ENCODE measurements at places on chromosomes 5 and 9.
A peak's percentile ranks its signal among the peaks of the same experiment; 100 is the strongest.

GRCh38 chr5:57695179-57695578 lies 212.6 kb upstream of the ACTBL2 start:
- no peak for DNase-seq

DNA sequence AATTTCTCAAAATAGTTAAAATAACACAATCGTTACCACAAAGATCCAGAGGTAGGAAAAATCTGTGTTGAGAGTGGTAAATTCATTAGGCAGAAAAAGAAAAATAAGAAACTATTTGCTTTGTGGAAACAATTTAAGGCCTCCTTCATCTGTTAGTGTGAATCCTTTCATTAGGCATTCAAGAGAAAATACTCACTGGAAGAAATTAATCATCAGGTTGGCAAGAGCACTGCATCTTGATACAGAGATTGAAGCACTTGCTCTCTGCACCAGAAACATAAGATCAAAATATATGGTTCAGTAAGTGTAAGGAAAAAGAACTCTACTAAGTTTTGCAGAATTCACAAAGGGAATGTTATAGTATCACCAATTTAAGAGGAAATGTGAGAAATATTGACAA lies 44.4 kb downstream of the TTC39B start:
- no peak for DNase-seq

GRCh38 chr9:128643519-128644300 lies 12.9 kb downstream of the DYNC2I2 start:
- no peak for DNase-seq

GRCh38 chr5:9348401-9348996 lies 197.4 kb downstream of the SEMA5A start:
- DNase-seq, result peak; percentile 97

DNA sequence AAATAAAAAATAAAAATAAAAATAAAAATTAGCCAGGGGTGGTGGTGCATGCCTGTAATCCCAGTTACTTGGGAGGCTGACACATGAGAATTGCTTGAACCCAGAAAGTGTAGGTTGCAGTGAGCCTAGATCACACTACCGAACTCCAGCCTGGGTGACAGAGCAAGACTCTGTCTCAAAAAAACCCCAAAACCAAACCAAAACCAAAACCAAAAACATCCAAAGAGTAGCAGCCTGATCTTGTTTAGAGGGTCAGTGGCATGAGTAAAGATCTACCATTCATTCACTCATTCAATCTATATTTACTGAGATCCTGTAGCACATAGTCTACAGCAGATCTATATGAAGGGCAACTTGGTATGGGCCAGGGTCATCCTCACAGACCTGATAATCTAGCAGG lies 202.4 kb downstream of the MAPKAP1 start:
- DNase-seq, result no peak

GRCh38 chr5:121497176-121497575 lies 354.5 kb upstream of the FTMT start:
- peak; percentile 1 for DNase-seq

- peak; percentile 23 for DNase-seq
Observed at GRCh38 chr9:126379661-126380360, 53.2 kb downstream of the MVB12B start.

- no peak for DNase-seq
Observed at GRCh38 chr9:81776834-81777233, 87.5 kb upstream of the TLE1 start.

GRCh38 chr9:127905788-127906191 lies 6.4 kb upstream of the ST6GALNAC6 start:
- no peak for DNase-seq

GRCh38 chr5:114716955-114717354 lies 355.1 kb downstream of the KCNN2 start:
- no peak for DNase-seq

DNA sequence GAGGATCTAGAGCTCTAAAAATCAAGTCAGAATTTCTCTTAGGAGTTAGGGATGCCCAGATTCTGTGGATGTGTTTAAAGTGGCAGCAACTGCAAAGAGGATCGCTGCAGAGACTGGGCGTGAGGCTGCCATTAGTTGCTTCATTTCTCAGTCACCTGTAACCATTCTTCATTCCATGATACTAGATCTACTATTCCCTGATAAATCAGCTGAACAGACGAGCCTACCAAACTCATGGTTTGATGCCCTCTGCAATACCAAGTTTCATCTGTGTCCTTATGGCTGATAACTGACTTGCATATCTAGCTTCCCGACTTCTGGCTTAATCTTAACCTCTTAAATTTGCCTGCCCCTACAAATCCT lies 33.3 kb downstream of the UBE2R2 start:
- DNase-seq, result no peak

DNA sequence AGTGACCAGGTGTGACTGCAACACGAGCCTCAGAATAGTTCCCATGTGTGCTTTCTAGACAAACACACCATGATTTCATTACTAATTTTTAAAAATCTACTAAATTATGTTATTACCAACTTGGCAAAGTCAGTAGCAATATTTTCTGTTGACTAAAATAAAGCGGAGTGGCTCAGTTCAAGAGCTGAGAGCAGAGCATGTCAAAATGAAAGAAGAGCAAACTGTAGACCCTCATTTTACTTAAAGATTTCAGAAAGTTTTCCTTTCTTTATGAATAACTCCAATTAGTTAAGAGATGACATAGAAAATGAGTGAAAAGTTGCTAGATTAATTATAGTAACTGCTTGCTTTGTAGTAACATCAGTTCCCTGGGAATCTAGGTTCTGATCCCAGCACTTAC lies 17.9 kb downstream of the OXCT1 start:
- DNase-seq, result no peak

DNA sequence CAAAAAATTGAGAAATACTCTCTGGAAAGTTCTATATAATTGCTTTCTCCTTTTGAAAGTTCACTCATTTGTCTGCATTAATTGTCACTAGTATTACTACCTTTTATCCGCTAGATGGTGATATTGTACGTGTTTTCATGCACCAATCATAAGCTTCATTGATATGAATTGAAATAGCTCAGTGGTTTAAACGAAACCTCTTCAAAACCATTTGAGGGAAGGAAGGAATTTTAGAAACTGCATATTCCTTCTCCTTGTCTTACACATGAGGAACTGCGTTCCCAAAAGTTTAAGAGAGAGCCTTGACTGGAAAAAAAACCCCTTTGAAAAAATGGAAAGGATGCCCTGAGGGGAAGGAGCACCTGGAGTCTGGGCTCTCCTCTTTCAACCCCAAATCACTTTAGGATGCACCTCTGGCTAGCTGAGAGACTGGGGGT lies 98.6 kb downstream of the YTHDC2 start:
- DNase-seq, result peak; percentile 37

DNA sequence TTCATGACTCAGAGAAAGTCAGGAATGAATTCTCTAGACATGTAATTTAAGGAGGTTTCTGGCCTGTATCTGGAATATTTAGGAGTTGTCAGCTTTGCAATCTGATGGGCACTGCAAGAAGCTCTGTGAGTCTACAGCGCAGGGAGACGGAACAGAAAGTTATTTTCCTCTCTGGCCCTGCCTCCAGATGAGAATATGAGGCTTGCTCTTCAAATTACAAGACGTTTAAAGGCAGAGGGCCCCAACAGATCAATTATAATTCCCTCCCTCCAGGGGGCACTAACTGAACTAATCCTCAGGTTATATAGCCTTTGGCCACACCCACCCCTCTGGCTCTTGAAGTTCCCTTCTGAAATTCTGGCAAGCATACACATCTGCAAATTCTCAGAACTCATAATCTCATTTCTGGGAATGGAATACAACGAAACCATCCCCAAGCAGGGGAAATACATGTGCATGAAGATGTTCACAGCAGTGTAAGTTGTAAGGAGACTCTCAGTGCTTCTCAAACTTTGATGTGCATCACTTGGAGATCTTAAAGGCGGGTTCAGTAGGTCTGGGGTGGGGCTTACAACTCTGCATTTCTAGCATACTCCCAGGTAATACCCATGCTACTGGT lies 307.6 kb downstream of the CWC27 start:
- DNase-seq, result peak; percentile 71

- no peak for DNase-seq
Observed at GRCh38 chr9:123954518-123955280, 24.8 kb upstream of the DENND1A start.

DNA sequence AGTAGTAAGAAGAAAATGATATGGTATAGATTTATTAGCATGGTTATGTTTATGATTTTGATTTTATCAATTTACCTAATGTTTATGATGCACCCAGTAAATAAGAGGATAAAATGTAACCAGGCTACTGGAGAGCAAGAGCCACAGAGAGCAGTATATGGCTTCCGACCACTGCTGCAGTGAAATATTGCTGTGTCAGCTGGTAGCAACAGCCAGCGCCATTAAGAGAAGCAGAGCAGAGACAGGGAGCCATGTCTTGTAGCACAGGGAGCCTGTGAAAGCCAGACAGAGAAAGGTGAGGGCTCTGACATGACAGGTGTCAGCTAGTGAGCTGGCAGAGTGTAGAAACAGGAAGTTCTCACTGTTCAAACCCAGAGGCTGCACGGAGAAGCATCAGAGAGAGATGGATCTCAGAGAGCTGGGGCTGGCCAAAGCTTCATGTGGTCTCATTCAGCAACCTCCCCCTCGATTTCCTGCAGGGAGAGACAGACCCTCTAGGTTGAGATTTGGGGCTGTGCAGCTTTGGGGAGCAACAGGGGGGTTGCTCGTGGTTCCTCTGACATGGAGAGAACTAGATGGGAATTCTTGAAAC lies 202.1 kb downstream of the MED10 start:
- no peak for DNase-seq

DNA sequence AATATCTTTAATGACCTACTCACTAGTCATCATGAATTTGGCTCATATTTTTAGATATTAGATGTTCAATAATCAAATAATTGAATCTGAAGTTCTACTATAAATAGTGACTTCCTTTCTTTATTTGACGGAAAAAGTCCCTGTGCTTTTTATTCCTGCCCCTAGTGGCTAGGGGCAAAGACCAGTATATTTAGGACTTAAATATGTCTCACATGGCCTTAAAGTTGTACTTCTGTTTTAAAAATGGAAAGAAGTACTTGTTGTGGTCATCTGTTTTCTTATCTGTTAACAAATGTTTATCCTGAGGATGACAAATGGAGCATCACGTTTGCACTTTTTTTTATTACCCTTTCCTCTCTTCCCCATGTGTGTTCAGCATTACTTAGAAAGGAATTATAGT lies 89.2 kb upstream of the GRHPR start:
- DNase-seq, result no peak

- no peak for DNase-seq
Observed at GRCh38 chr5:110321117-110321516, 405.4 kb downstream of the TMEM232 start.

DNA sequence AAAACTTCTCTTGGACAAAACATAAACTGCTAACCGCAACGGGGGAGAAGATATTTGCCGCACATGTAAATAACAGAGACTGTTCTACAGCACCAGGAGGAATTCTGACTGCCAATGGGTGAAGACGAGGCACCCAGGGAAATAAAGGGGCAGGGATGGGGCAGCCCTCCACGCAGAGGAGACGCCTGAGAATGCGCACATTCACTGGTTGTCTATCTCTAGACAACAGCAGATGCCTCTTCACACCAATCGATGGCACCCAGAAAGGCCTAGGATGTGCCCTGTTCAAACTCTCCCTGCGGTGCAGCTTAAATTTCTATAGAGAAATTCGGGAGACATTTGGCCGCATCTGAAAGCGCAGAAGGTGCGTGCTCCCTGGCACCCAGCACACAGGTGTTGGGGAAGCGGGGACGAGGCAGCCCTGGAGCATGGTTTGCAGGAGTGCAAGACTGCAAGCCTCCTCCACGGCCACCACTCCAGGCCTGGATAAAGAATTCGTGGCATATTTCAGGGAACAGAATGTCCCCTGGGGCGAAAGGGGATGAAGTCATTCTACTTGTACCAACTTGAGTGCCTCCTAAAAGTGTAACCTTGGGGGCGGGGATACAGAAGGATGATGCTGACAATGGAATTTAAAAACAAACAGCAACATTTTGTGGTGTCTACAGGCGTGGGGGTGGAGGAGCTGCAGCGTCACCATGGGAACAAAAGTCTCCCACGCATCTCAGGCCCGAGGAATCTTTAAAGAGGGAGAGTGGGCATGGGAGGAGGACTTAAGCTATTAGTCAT lies 6.3 kb upstream of the IRX2 start:
- peak; percentile 99 for DNase-seq

- DNase-seq, result no peak
Observed at GRCh38 chr5:126450907-126451306, 27.7 kb downstream of the GRAMD2B start.

GRCh38 chr5:147223343-147223742 lies 11.5 kb upstream of the STK32A start:
- no peak for DNase-seq

DNA sequence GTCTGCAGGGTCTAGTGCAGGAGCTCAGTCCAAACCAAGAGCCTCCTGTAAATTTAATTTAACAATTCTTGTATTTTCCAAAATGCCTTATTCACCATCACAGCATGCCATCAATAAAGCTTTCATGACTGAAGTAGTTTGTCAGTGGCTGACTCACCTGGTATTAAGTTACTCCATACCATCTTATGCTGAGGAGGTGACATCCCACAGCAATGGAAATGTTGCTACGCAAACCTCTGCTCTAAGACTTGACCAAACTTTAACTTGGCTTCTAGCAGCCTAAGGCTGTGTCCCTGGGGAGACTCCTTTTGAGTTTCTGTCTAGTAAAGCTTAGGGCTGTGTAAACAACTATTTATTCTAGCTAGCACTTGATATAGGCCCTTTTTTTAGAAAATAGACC lies 1231.3 kb upstream of the CDH18 start:
- no peak for DNase-seq

DNA sequence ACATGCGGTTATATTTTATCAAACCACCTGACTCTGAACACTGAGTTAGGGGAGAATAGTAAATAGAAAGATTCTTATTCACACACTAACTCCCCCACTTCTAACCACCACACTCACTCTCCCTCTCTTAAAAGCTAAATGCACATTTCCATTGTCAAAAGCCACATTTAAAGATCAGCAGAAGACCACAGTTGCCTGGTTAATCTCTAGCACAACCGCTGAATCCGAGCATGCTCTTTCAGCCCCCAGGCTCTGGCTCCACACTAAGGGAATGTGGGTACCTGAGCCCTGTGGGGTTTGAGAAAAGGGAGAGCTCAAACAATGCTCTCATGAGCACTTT lies 35.7 kb downstream of the PFDN1 start:
- no peak for DNase-seq

- DNase-seq, result peak; percentile 77
Observed at GRCh38 chr9:16501141-16501540, 369.3 kb downstream of the BNC2 start.

GRCh38 chr5:59428391-59428790 lies 465.1 kb downstream of the PDE4D start:
- no peak for DNase-seq

- DNase-seq, result peak; percentile 33
Observed at GRCh38 chr5:137091472-137091871, 407.7 kb downstream of the SPOCK1 start.

Data from EL (cell line).